ENCODE measurements at places on chromosomes 4 and X. TPM values are rescaled to one million over a fixed set of nuclear protein-coding genes. Genes with fewer than 3 reads are reported as not detected.

DNA sequence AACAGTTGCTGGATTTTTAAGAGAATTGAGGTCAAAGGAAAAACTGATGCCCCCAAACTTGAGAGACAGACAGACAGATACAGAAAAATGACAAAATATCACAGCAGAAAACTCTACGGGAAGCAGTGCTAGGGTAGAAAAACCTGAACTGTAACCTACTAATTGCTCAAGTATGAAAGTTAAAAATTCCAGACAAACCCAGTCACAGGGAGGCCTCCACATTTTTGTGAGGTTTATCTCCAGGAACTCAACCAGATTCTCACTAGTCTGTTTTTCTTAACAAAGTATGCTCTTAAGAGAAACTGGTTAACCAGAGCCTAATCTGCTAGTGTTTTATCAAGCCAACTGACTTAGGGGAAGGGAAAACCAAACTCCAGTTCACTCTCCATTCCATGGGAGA lies 19.9 kb upstream of the PPP3CA start:
- DNase-seq: no peak

GRCh38 chr4:84177831-84178542 lies 321.1 kb downstream of the NKX6-1 start:
- no peak for DNase-seq

PASD1 gene
- not detected for total RNA-seq

GRCh38 chr4:71261633-71262121 lies 77.1 kb upstream of the SLC4A4 start:
- no peak for DNase-seq

GRCh38 chrX:63032811-63033210 lies 318.3 kb downstream of the SPIN4 start:
- DNase-seq: no peak

GRCh38 chrX:141969706-141970105 lies 66.0 kb downstream of the MAGEC1 start:
- DNase-seq: no peak

DNA sequence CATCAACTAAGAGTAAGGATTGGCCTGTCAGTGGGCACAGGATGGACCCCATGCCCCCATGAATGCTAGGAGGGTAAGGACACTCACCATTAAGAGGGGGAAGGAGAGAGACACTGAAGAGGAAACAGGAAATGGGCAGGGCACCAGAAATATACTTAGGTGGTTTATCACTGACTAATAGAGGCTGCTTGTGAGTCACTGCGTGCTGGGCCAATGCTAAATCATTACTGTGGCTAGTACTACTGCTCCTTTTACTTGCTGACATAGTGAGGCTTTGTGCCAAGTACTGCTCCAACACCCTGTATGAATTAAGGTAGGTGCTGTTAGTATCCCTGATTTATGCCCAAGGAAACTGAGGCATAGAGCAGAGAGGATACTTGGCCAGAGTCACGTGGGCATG lies 130.4 kb upstream of the FRMPD4 start:
- DNase-seq: no peak

DNA sequence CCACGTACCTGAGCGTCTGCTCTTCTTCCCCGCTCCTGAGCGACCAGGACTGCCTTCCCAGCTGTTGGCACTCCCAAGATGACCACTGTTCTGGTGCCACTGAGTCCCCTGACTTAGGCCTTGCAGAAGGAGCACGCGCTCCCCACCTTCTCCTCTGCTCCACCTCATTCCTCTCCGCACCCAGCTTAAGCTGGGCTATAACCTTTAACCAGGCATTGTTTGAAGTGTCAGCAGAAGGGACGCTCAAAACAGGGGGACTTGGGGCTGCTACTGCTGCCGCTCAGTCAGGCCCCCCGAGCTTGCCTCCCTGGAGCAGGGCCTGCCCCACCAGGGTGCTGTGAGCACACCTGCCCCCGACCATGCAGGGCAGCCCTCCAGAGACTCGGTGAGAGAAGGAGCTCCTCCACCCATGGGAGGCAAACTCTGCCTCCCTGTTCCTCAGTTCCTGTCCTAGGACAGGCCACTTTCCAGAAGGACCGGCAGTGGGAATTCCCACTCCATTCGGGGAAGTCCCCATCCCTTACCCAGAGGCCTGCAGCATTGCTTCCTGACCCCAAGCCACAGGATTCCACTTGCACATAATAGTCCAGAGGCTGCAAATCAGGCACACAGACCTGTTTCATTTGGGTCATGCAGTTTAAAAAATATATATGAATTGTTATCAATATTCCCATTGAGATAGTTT lies 99.7 kb upstream of the ENPP6 start:
- DNase-seq: no peak

DNA sequence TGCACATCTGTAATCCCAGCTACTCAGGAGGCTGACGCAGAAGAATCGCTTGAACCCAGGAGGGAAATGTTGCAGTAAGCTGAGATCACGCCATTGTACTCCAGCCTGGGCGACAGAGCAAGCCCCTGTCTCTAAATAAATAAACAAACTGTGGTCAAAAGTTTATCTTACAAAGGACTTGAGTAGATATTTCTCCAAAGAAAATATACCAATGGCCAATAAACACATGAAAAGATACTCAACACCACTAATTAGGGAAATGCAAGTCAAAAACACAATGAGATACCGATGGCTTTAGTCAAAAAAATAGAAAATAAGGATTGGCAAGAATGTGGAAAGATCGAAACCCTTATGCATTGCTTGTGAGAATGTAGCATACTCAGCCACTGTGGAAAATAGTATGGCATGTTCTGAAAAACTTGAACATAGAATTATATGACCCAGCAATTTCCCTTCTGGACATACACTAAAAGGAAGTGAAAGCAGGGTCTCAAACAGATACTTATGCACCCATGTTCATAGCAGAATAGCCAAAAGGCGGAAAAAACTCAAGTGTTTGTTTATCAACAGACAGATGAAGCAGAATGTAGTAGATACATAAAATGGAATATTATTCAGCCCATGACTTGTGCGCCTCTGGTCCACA lies 2.0 kb upstream of the CFAP97 start:
- DNase-seq: no peak

GSX2 gene
- total RNA-seq: not detected

DNA sequence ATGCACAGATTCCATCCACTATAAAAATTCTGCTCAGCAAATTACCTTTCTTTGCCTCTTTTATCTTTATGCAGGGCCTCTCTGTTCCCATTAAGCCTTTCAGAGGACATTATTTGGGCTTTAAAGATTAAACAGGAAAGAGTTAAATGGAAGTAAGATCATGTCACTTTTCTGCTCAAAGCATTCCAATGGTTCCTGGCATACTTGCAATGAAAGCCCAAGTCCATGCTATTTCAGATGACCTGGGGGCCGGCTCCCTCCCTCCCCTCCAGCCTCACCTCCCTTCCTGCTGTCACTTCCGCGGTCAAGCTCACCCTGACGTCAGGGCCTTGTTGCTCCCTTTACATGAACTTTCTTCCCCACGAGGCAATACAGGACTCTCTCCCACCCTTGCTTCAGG lies 125.5 kb downstream of the C4orf51 start:
- no peak for DNase-seq

DNA sequence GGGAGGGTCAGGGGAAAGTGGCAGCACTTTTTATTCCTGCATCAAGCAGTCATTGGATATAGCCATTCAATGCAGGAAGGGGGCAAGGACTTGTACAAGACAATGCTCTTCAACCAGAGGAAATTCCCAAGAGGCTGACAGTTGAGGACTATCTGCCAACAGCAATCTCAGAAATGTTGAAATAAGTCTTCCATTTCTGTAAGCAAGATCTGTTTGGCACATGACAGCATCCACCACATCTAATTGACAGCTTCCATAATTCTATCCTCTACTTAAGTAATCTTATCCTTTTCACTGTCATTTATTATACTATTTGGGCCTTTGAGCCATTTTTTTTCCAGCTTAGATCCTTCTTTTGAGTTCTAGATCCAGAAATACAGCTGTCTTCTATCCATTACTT lies 110.7 kb downstream of the CFAP299 start:
- DNase-seq: no peak

GRCh38 chr4:151355155-151355554 lies 29.8 kb upstream of the SH3D19 start:
- DNase-seq: no peak

DNA sequence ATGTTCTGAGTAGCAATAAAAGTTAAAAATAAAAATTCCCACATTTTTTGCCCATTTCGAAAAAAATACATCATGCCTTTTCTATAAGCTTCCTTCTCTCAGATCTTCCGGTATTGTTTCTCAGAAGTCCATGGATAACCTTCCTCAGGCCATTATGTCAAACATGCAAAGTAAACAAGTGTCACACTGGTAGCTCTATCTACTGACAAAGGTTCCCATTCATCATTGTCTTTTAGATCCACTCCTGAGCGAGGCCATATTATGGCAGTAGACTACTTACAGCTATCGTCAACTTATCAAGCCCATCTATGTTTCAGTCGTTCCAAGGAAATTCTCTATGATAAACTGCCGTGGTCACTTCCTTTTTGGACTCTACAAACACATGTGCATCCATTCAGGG lies 1068.2 kb downstream of the GLUD2 start:
- DNase-seq: no peak

ADGRG4 gene
- 0.71 TPM for total RNA-seq

DNA sequence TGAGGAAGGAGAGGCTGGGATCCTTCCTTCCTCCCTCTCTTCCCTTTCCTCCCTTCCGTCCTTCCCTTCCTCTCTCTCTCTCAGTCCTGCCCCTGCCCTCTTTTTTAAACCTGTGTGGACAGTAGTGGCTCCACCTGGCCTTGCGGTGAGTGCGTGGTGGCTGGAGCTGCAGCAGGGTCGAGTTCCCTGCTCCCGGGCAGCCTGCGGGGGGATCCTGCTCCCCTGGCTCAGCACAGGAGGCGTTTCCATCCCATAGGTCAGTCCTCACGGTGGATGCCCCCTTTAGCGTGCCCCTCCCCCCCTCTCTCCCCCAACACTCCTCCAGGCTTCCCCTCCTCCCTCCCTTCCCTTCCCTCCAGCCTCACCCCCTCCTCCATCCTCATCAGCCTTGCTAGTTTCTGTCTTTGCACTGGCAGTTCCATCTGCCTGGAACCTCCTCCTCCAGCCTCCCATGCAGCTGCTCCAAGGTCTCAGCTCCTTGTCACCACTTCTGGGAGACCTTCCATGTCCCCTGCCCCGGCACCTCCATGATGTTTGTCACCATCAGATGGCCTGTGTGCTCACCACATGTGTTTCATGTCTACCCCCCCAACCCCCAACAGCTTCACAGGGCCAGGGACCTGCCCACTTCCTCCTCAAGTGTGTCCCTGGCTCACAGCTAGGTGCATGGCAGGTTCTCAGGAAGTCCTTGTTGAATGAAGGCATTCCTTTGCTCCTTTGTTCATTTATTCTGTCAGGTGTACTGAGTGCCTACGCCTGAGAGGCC lies 68.4 kb downstream of the PSAPL1 start:
- no peak for DNase-seq

FAM9C gene
- total RNA-seq: 0.19 TPM

GYPE gene
- 1.00 TPM for total RNA-seq

DNA sequence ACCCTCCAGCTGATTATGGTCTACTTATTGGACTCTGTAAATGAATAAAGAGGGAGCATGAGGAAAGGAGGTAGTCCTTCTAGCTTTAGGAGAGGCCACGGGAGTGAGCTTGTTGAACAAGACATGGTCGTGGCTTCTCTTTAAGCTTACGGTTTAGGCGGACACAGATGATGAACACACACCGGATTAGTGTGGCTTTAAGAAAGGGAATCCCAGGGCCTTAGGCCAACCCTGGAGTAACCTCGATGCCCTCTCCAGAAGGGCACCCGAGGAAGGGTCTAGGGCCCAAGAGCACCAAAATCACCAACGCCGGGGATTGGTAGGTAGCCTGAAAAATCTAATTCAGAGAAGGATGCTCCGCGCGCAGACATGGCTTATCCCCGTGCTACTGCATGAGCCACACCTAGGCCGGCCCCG lies 39.4 kb downstream of the ERVMER34-1 start:
- DNase-seq: no peak

GRCh38 chr4:153148791-153149190 lies 55.5 kb upstream of the TRIM2 start:
- DNase-seq: no peak

DNA sequence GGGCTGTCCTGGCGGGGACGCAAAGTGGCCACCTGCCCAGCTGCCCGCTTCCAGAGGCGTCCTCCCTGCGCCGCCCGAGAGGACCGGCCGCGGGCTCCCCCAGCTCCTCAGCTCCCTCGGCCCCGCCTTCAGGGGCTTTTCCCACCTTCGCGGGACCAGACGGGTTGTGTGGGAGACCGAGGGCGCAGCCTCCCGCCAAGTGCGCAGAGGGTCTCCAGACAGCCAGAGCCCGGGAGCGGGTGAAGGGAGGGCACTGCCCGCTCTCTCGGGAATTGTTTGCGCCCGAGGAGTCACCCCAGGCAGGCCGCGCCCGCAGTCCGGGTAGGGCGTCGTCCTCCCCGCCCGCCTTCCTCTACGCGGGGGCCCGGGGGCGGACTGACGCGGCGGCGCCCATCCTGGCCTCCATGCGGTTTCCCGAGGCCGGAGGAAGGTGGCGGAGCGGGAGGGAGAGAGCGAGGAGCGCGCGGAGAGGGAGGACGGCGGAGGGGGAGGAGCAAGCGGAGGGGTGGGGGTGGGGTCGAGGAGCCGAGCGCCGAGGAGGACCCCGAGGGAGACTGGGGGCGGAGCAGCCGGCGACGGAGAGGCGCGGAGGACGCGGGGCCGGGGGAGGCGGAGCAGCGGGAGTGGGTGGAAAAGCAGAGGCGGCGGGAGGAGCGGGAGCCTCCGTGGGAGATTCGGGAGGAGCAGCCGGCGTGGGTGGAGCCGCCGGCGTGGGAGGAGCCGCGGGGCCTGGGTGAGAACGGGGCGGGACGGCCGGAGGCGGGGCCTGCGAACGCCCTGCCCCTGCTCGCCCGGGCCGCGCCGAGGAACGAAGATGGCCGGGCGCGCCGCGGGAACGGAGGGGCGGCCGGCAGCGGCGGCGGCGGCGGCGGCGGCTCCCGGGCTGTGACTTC lies 47.5 kb downstream of the CLDN34 start:
- DNase-seq: peak; percentile 96

SCFD2 gene
- 17.5 TPM for total RNA-seq

DNA sequence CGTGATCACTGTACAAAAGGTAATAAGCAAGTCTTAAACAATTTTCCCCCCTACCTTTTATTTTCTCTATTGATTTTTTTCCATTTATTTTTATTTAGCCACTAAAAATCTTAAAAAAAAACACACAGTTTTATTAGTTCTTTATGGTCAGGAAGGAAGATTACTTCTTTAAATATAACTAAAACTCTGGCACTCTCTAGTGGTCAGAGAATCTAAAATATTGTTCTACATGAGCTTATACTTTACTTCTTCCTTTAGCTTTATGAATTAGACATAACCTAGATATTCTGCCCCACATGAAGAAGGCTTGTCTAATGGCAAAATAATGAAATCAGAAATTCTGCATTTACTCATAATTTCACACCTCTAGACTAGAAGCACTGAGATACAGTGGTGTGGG lies 135.2 kb downstream of the PDE5A start:
- no peak for DNase-seq

Measured in posterior vena cava (tissue), 2 donors.